ENCODE measurements at places on chromosomes 2 and 18.
A peak's percentile ranks its signal among the peaks of the same experiment; 100 is the strongest.

DNA sequence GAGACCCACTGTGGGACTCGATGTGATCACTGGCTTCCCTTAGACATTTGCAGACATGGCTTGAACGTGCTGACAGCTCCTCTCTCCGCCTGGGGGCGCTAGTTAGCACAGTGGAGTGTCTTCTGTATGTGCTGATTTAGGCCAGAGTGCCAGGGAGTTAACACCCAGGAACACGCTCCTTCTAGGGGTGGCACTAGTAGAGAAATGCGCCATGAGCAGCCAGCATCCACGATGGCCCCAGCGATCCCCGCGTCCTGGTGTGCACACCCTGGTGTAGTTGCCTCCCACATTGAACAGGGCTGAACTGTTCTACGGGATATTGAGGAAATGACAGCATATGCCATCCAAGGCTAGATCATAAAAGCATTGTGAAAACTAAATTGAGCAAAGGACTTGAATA is 11.4 kb upstream of the NMUR1 start:
- no peak for DNase-seq

GRCh38 chr2:30683236-30683956 is 123.8 kb downstream of the CAPN13 start:
- DNase-seq, result no peak

- no peak for DNase-seq
Observed at GRCh38 chr18:44582456-44582855, 98.2 kb upstream of the SETBP1 start.

DNA sequence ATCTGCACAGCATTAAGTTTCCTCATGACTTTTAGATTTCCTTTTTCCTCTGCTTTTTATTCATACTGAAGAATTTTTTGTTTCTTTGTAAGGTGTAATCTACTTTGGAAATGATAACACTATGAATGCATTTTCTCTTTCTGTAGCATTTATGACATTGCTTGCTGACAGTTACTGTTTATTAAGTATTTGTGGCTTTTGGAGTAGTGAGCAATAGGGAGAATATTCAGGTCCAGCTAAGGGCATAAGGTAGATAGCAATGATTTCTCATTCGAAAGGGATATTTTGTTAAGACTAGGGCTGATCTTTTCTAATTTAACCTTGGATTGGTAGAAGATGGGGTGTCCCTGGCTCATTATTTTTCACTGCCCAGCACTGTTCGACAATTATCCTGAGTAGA is 80.3 kb downstream of the XRCC5 start:
- DNase-seq, result no peak

DNA sequence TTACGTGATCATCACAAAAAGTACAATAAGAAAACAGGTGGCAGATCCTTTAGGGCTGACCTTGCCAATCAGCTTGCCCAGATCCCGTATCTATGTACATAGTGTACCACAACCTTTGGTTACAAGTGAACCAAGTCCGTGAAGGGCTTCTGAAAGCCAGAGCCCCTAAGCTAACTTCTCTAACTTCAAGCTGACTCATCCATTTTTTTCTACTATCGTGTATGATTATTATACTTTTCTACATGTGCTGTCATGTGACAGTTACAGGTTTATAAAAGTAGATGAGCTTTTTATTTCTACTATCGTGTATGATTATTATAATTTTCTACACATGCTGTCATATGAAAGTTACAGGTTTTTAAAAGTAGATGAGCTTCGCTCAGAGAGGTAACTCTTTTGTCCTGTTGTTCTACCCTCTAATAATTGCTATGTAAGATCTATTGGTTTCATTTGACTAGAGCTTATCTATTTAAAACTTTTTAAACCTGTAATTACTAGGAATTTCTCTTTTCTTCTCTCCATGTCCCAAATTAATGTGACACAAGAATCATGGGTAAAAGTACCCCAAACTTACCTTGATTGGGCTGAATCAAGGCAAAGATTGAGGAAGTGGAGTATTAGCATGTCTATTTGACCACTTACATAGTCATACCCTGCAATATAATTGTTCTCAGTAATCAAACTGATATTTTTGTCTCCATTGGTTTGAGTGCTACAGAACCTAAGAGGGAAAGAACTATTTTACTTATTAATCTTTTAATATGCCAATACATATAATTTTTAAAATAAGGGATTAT is 29.4 kb upstream of the DNAH7 start:
- no peak for DNase-seq

GRCh38 chr2:168355121-168355520 is 101.0 kb upstream of the CERS6 start:
- DNase-seq, result no peak

GRCh38 chr2:33477473-33478468 is 1.3 kb downstream of the RASGRP3 start:
- DNase-seq, result peak; percentile 14

DNA sequence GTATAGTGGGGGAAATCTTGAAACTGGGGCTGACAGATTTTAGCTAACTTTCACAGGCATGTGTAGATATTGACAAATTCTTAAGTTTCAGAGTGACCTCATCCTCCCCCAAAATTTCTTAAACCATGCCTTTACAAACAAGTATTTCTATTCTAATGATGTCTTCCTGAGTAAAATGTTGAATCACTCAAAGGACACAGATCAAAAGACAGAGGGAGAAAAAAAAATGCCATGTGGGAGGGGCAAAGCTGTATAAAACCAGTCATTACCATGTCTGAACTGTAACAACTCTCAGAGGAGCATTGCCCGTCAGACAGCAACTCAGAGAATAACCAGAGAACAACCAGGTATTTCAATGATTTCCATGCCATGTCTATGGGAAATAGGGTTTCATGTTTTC is at the start of gene SERPINB2:
Gene SERPINB2 (plus strand): TSS at position 282 of the 400 bp plus-strand sequence. CDS start 3,740 bp downstream, outside the sequence.
- no peak for DNase-seq

DNA sequence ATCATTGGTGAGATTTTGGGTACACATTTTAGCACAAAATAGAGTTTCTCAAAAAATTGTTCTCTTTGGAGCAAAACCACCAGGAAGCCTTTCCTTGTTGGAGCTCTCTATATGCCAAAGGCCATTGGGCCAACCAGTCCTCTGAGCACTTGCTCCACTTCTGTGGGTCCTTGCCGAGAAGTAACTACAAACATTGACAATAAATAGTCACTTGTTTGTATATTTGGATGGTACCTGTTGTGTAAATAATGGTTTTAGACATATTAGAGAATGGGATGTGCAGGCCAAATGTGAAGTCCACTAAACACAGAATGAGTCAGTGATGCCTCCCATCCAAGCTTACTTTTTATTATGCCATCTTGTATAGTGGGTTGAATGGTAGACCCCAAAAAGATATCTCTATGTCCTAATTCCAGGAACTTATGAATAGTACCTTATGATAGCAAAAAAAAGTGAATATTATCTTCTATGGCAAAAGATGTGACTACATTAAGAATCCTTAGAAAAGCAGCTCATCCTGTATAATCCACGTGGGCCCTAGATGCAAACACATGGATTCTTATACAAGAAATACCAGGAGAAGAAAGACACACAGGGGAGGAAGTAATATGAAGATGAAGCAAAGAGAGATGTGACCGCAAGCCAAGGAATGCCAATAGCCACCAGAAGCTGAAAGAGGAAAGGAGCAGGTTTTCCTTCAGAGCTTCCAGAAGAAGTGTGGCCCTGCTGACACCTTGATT is 24.6 kb downstream of the SRD5A2 start:
- DNase-seq, result no peak

DNA sequence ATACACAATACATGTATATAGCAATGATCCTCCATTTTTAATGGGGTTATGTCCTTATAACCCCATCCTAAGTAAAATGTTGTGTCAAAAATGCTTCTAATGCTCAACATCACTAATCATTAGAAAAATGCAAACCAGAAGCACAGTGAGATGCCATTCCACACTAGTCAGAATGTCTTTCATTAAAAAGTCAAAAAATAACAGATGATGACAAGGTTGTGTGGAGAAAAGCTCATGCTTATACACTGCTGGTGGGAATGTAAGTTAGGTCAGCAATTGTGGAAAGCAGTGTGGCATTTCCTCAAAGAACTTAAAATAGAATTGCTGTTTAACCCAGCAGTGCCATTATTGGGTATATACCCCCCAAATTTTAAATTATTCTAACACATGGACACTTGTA is 654.9 kb upstream of the CNTNAP5 start:
- no peak for DNase-seq

DNA sequence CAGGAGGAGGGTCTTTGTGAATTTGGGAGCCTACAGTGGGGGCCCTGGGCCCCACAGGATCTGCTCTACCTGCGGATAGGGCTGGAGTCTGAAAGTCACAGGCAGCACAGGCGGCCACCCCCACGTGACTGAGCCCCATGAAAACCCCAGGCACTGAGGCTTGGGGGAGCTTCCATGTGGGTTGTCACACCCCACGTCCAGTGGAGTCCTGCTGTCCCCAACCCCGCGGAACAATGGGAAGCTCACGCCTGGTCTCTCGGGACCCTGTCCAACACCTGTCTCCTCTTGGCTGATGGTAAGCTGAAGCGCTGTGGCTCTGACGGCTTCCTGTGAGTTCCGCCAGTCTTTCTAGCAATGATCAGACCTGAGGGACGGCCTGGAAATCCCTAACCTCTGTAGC is 85.8 kb downstream of the PTGR3 start:
- DNase-seq, result no peak

Data from activated naive CD4-positive, alpha-beta T cell treated with Interleukin-2 at 50 U/mL for 16 hours (primary cell).